ENCODE measurements at places on chromosomes 4 and X.

- DNase-seq, result no peak
Observed at GRCh38 chrX:100931925-100932285, 3.2 kb upstream of the XKRX start.

DNA sequence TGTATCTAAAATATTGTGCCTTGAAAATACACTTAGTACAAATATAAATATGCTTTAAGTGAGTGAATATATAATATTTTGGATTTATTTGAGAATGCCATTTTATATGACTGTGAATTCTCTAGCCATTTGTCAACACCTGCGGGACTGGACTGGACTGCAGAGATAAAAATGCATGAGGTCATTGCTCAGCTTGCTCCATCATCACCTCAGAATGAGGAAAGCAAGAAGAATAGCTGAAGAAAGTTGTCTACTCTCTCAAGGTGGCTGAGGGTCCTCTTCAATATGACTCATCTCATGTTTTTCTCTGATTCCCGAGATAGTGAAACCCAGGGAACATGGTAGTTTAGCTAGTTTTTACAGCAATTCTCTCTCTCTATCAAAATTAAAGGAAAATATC, 732.5 kb upstream of the AGA start:
- no peak for DNase-seq

GRCh38 chr4:2446656-2447564, 22.0 kb upstream of the RNF4 start:
- DNase-seq, result no peak

GRCh38 chrX:134801267-134801666, 143.0 kb upstream of the PLAC1 start:
- DNase-seq, result no peak

- DNase-seq, result peak; percentile 15
Observed at GRCh38 chr4:122542411-122543236, 78.2 kb downstream of the IL21 start.

DNA sequence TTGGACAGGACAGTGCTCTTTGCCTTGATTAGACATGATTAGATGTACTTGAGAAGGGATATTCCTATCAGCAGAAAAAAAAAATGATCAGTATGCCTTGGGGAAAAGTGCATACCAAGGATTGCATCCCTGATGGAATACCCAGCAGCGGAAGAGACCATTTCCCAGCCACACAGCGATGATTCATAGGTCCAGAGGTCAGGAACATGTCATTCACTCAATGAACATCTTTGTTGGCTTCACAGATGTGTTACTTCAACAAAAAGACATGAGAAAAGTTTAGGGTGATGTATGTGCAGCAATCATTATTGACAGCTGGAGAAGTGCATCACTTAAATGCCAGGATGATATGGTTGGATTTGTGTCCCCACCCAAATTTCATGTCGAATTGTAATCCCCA, 293.5 kb downstream of the ZNF674 start:
- peak; percentile 66 for DNase-seq

DNA sequence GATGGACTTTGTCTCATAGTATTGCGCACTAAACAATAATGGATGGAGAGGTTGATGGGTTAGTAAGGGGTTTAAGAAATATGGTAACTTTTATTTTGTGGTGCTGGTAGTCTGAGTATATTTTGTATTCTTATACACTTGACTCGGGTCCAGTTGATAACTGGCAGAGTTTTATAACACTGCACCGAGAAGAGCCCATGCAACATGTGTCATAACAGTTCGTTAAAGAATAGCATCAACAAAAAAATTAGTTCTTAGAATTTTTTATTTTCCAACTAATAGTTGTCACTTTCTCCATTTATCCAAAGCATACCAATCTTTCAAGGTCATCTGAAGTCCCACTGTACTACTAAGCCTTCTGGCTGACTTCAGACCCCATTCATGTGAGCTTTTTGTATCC, 175.1 kb downstream of the SOWAHB start:
- DNase-seq, result no peak

GRCh38 chr4:144782345-144782744, 136.4 kb downstream of the HHIP start:
- no peak for DNase-seq

Measured in foreskin keratinocyte (primary cell).